Lung (tissue), 17 donors: ENCODE measurements at places on chromosomes 7 and 10. TPM values are rescaled to one million over a fixed set of nuclear protein-coding genes. Genes with fewer than 3 reads are reported as not detected.

Gene TRPV5
- polyA plus RNA-seq: 0.05 TPM

Gene DPY19L1
- polyA plus RNA-seq: 10.4 TPM

Gene ZMYND11
- 30.7 TPM for polyA plus RNA-seq

Gene LRGUK
- 0.57 TPM for polyA plus RNA-seq

Gene SPDYE8
- polyA plus RNA-seq: not detected

Gene SUGCT
- 1.8 TPM for polyA plus RNA-seq

Gene ASB10
- not detected for polyA plus RNA-seq

Gene GALNT11
- polyA plus RNA-seq: 29.0 TPM

Gene FOXP2
- polyA plus RNA-seq: 1.5 TPM

Gene GRID2IP
- 0.23 TPM for polyA plus RNA-seq

Gene CHN2
- 4.1 TPM for polyA plus RNA-seq

Gene GHITM
- polyA plus RNA-seq: 107 TPM

Gene OAT
- polyA plus RNA-seq: 26.2 TPM

Gene SPDYE9
- not detected for polyA plus RNA-seq

Gene HTR7
- polyA plus RNA-seq: 0.12 TPM

Gene ATP6V0E2
- polyA plus RNA-seq: 34.8 TPM

Gene ZPBP
- polyA plus RNA-seq: not detected

Gene STEAP1B
- 0.50 TPM for polyA plus RNA-seq

Gene CYP2C9
- 0.26 TPM for polyA plus RNA-seq

Gene GNG11
- polyA plus RNA-seq: 21.9 TPM

Gene AS3MT
- 1.9 TPM for polyA plus RNA-seq

Gene FRMD4A
- polyA plus RNA-seq: 12.0 TPM

Gene GAD2
- not detected for polyA plus RNA-seq

Gene EPHA1
- 5.7 TPM for polyA plus RNA-seq

Gene CALML5
- polyA plus RNA-seq: not detected

Gene CNNM2
- polyA plus RNA-seq: 3.0 TPM

Gene GPR158
- polyA plus RNA-seq: not detected

Gene ING3
- 8.6 TPM for polyA plus RNA-seq

Gene COL13A1
- polyA plus RNA-seq: 4.5 TPM

Gene ITGA8
- polyA plus RNA-seq: 4.7 TPM

Gene MBLAC1
- polyA plus RNA-seq: 1.7 TPM

Gene TACC2
- 163 TPM for polyA plus RNA-seq

Gene TRIM56
- 14.4 TPM for polyA plus RNA-seq

Gene SEC31B
- polyA plus RNA-seq: 4.8 TPM

Gene LIPK
- polyA plus RNA-seq: not detected

Gene CWF19L1
- polyA plus RNA-seq: 20.5 TPM

Gene ADARB2
- polyA plus RNA-seq: 0.22 TPM

Gene CCT6A
- polyA plus RNA-seq: 196 TPM

Gene MMP21
- 0.03 TPM for polyA plus RNA-seq

Gene ITGB8
- polyA plus RNA-seq: 1.5 TPM

Gene TMEM270
- 0.19 TPM for polyA plus RNA-seq

Gene PKD1L1
- polyA plus RNA-seq: 1.1 TPM

Gene MORN4
- 4.1 TPM for polyA plus RNA-seq

Gene TASOR2
- 12.3 TPM for polyA plus RNA-seq

Gene RBP3
- polyA plus RNA-seq: 0.01 TPM

Gene SRRM3
- polyA plus RNA-seq: 0.71 TPM

Gene WEE2
- not detected for polyA plus RNA-seq

Gene KMT2E
- 30.9 TPM for polyA plus RNA-seq

Gene GNAI1
- polyA plus RNA-seq: 10.4 TPM

Gene ZMIZ1
- polyA plus RNA-seq: 18.3 TPM

Gene PGAM2
- 0.83 TPM for polyA plus RNA-seq

Gene AKR1C3
- 74.1 TPM for polyA plus RNA-seq

Gene PRLHR
- polyA plus RNA-seq: not detected

Gene PLXDC2
- 11.8 TPM for polyA plus RNA-seq
